ENCODE measurements at places on chromosomes 5 and 9.

- no peak for DNase-seq
Observed at GRCh38 chr5:124698770-124699169, 47.7 kb downstream of the ZNF608 start.

- no peak for DNase-seq
Observed at GRCh38 chr9:124537926-124538325, 30.7 kb upstream of the NR5A1 start.

DNA sequence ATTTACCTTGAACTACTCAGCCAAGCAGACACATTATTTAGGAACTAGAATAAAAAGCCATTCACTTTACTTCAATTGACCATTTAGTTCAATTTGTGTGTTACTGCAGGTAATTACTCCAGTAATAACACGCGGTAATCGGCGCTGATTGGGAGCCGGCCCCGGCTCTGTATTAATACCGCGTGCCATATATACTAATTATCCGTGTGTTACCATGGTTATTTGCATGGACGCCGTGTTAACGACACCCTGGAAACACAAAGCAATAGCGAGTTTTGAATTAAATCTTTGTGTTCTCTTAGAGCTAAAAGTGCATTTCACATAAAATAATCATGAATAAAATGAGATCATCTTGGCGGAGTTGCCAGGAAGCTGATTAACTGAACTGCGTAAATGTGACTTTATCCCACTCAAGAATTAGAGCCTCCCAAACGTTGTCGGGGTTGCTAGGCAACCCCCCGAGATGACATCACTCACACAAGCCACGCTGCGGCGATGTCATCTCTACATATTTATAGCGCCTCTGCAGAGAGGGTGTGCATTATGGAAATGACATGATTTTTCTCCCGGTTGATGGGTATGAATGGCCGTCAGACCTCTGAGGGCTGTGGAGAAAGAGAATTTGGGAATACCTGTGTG is 41.4 kb upstream of the RNU6ATAC start:
- DNase-seq: no peak

DNA sequence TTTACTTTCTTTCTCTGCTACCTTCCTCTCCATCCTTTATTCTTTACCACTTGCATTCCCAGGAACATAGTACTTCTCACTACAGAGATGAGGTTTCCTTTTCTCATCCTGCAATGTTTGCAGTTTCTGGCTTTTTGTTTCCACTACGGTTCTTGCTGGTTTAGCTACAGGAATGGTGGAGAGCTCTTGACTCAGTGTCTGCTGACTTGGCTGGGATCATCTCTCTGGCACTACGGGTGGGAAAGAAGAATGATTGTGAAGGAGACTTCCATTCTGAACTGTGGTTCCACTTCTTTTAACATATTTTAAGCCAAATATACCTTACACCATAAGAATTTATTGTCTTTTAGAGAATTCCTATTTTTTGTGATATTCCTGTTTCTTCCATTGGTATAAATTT is 65.1 kb downstream of the NREP start:
- DNase-seq: no peak
